Activated CD4-positive, CD25-positive, alpha-beta regulatory T cell treated with anti-CD3 and anti-CD28 coated beads, Interleukin-2, amount 50 U/mL, for 72 hours (primary cell): ENCODE measurements at places on chromosomes 13 and 19.

DNA sequence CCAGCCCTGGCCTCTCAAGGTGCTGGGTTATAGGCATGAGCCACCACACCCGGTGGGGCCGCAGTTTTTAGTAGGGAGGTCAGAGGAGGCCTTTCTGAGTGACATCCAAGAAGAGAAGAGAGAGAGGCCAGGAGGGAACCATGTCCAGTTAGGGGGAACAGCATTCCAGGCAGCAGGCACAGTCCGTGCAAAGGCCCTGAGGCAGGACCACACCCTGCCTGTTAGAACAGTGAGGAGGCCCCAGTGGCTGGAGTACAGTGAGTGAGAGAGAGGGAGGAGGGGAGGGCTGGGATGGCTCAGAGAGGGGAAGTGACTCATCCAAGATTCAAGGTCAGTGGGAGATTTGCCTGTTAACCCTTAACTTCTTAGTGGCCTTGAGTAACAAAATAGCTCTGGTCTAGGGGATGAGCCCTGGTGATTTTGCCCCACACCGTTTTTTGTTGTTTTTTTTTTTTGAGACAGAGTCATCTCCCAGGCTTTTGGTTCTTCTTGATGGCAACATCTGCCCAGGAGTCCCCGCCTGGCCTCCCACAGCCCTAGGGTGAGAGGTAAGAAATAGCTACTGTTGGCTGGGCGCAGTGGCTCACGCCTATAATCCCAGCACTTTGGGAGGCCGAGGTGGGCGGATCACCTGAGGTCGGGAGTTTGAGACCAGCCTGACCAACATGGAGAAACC, 2.7 kb upstream of the PLIN3 start:
- no peak for DNase-seq

- no peak for DNase-seq
Observed at GRCh38 chr19:11475861-11476260, 5.0 kb downstream of the ELAVL3 start.

DNA sequence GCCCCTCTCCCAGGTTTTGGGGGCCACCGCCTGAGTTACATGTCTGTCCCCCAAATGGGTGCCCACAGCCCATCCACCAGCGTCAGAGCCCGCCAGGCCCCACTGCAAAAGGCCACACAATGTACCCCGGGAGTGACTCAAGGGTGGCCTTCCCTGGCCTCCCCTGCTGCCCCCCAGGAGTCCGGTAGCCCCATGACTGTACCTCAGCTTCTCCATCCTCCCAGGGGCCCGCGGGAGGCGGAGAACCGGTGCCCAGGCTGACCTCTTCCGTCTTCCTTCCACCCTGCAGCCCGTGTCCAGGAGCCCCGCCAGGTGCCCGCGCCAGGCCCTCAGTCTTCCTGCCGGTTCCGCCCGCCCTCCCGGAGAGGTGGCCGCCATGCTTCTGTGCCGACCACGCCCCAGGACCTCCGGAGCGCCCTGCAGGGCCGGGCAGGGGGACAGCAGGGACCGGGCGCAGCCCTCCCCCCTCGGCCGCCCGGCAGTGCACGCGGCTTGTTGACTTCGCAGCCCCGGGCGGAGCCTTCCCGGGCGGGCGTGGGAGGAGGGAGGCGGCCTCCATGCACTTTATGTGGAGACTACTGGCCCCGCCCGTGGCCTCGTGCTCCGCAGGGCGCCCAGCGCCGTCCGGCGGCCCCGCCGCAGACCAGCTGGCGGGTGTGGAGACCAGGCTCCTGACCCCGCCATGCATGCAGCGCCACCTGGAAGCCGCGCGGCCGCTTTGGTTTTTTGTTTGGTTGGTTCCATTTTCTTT, 10.3 kb downstream of the CBARP start:
- no peak for DNase-seq

DNA sequence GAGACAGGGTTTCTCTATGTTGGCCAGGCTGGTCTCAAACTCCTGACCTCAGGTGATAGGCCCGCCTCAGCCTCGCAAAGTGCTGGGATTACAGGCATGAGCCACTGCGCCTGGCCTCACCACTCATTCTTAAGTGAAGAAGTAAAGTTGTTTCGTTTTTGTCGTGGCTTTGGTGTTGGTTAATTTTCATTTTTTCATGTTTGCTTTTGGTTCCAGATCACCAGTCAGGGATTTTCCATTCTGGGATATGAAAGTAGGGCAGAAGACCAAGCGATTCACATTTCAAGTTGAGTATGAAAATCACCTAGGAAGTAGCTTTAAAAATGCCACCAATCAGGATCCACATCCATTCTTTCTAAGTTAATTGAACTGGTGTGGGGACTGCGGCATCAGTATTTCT, 289.9 kb downstream of the DIAPH3 start:
- no peak for DNase-seq

GRCh38 chr13:70505809-70506208, 397.6 kb upstream of the KLHL1 start:
- no peak for DNase-seq

DNA sequence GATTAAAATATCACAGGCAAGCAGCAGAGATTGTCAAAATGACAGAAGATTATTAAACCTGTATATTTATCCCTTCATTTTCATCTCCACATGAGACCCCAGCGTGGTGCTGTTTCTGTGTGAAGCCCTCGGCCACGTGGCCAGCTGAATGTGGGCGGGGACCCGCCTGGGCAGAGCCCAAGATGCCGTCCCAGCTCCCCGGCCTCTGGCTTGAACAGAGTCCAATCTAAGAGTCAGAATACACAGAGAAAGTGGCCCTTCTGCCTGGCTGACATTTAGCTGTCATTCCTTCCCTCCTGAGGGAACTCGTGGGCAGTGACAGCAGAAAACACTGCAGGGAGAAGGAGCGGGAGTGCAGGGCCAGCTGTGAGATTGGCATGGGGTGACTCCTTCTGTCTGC, 34.9 kb upstream of the UQCRFS1 start:
- no peak for DNase-seq

DNA sequence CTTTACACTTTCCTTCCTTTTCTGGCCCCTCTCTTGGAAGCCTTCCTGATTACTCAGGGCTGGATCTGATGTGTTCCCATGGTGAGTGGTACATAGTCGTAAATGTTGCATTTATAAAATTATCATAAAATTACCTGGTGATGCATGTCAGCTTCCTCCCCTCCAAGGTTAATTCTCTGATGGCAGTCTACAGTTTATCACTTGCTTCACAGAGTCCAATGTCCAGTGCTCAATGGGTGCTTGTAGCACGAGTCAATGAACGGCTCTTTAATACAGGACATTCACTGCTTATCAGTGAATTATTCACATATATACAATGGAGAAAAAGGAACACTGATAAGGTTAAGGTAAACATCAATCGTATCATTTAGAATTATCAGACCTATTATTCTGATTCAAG, 27.0 kb upstream of the OXGR1 start:
- no peak for DNase-seq

DNA sequence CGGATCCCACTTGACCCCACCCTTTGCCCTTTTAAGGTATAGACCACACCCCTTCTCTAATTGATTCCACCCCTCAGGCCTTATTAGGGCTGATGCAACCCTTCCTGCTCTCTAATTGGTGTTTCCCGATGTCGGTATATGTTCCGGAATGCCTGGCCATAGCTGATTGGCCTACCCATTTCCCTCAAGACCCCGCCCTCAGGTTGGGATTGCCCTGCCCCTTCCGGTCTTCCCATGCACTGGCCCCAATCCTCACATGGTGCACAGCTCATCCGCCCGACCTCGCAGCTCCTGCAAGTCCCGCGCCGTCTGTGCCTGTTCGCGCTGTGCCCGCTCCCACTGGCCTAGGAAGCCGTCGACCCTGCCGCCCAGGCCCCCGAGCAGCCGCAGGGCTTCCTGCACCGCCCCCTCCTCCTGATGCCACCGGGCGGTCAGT, 18.1 kb downstream of the TSKS start:
- DNase-seq: no peak

DNA sequence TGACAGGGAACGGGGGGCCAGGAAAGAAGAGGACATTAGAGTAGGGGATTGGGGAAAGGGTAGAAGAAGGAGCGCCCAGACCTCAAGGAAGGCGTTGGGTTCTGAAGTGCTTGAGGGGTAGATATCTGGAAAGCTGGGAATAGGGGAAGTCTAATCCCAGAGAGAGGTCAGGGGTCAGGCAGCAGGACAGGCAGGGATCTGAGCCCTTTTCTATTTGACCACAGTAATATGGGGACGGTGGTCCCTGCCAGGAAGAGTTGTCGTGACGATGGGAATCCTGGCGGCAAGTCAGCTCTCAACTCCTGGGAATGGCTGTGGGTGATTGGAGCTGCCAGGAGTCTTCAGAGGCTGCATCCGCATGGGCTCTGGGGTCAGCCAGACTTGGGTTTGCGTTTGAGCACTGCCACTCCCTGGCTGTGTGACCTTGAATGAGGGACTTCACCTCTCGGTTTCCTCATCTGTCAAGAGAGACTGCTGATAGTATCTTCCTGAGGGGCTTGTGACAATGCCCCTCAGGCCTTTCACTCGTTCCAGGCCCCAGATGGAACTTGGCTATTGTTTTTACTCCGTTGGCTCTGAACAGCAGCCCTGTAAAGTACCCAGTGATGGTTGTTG, 1.3 kb downstream of the AP2A1 start:
- DNase-seq: no peak

DNA sequence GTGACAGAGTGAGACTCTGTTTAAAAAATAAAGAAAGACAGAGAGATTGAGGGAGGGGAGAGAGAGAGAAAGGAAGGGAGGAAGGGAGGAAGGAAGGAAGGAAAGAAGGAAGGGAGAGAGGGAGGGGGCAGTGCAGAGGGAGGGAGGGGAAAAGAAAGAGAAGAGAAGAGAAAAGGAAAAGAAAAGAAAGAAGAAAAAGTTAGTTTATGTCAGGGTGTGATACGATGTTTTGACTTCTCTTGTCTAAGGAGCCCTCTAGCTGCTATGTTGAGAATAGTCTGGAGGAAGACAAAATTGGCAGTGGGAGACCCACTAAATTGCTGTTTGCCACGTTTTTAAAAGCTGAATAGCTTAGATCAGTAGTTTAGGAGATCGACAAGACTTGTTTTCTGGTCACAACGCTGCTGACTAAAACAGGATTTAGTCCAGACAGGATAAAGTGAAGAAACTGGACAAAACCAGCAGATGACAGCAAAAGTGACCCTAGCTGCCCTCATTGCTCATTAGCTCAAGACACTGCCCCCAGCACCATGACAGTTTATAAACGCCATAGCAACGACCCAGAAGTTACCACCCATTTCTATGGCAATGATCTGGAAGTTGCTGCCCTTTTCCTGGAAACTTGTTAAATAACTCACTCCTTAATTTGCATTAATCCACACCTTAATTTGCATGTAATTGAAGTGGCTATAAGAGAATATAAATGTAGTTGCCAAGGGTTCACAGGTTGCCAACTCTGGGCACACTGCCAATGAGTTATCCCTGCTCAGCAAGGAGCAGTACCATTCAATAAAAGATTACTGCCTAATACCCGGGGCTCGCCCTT, 11.1 kb downstream of the TEX101 start:
- DNase-seq: no peak

DNA sequence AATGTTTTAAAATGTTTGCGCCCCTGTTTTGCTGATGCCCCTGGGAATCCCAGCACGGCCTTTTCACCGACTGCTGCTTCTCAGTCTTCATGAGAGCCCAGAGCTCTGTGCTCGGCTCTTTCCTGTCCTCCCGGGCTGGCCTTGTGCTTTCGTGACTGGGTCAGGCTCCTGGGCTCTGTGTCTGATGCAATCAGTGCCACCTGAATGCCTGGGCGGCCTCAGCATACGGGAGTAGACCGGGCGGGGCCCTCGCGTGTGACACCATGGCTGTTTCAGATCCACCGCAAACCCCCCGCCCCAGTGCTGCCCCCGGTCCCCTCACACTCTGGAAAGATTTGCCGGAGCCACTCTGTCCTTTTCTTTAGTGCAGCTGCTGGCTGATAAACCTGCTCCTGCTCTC, 21.4 kb downstream of the PABPC3 start:
- DNase-seq: no peak

DNA sequence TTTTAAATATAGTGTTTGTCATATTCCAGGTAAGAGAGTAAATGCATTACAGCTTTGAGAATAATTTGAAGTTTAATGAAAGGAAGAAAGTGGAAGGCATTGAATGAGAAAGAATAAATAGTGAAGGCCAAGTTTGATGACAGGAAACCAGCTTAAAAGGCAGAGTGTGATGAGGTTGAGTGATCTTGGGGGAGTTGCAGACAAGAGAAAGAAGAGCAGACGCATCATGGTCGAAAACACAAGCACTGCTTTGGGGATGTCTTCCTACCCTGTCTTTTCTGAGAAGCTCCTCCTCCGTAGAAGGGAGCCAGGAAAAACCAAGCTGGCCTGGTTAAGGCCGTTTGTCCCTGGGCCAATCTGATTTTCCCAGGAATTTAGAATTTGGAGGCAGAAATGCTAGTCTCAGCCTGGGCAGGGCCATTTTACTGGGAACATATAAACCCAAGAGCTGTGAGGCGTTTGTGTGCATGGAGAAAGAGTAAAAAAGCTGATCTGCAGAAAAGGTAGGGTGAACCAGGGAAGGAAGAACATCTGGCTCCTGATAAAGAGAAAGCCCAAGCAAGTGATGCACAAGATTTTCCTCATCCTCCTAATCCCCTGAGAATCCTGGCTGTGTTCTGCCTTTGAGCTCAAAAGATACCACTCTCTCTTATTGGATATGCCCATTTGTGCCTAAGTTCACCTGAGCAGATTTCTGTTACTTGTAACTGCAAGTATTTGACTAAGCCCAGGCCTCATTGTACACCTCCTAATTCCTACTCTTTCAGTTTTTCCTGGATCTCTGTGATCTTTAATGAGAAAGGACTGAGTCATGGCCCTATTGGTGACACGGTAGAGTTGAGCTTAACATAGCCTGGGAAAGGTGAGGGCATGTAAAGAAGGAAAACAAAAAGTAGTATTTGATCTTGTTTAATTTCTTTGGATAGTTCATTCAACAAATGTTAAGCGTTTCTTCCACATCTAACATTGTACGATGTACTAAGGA, 80.0 kb downstream of the WDFY2 start:
- DNase-seq: no peak

- DNase-seq: no peak
Observed at GRCh38 chr19:55451163-55451964, 8.3 kb upstream of the SHISA7 start.

GRCh38 chr13:112731667-112732616, 42.1 kb downstream of the ATP11A start:
- DNase-seq: no peak

GRCh38 chr13:111913761-111914140, 153.2 kb upstream of the SOX1 start:
- no peak for DNase-seq

- no peak for DNase-seq
Observed at GRCh38 chr13:111129465-111130115, 14.5 kb downstream of the ARHGEF7 start.

GRCh38 chr13:74838096-74838495, 643.9 kb downstream of the TBC1D4 start:
- no peak for DNase-seq

DNA sequence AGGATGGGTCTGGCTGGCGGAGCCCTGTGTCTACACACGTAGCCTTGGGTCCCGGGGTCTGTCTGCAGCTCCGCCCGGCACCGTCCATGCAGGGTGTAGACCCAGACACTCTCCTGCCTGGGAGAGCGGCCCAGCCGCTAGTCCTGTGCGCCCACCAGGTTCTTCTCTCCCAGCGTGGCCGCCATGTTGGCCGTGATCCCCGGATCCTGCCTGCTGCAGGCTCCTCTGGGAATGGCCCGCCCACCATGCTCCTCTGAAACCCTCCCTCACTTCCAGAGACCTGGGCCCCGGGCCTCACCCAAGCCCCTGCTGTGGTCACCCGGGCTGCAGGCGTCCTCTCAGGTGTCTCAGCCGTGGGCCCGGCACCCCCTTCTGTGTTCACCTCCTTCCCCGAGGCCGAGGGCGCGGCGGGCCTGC, 57.7 kb upstream of the MCF2L start:
- DNase-seq: peak; percentile 28

- DNase-seq: no peak
Observed at GRCh38 chr13:97238432-97238831, 16.3 kb downstream of the MBNL2 start.
